RWPE1 (cell line): ENCODE measurements at places on chromosomes 7 and 10.

DNA sequence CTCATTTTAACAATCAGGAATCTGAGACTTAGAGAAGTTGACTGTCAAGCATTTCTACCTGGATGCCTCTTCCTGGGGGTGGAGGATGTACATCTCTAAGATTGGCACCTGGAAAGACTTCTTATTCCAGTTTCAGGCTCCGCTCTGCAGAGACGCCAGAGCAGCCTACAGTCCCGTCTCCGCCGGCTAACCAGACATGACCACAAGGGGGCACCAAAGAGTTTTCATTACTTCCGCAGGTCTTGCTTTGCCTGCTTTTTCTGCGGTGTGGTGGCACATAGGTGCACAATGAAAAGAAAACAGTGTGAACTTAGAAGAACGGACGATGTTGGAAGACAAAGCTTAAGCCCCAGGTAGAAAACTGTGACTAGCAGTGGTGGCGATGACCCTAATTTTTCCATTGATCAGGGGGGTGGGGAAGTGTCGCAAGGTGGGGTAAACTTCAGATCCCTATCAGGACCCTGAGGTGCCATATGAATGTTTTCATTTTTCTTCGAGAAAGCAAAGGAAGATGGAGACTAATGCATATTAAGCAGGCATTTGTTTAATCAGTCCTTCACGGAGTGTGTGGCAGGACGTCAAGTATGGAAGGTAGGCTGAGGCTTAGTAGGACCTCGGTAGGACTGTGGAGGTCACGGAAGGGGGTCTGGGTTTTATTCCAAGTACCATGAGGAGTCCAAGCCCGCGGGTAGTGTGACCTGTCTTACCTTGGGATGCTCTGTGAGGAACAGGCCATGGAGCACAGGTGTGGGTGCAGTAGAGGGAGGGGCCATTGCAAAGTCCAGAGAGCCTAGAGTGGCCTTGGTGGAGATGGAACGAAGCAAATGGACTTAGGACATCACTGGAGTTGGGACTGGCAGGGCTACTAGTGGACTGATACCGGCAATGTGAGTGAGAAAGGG lies 60.1 kb upstream of the SORCS3 start:
- DNase-seq: peak; percentile 71

GRCh38 chr10:119687192-119688032 lies 36.2 kb downstream of the BAG3 start:
- DNase-seq: no peak

DNA sequence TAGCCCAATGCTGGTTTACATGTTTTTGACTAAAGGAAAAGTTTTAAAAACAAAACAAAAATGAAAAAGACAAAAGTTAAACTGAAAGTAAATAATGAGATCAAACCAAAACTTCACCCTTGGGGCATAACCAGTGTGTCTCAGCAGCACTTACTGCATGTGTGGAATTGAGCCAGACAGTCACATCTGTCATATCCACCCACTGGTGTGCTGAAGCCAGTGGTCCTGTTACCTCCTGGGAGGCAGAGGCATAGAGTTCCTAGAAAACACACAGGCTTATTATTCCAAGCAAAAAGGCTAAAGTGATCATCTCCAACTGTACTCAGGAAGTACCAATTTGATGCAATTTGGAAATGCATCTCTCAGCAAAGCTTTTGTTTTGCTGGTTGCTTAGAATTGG lies 40.4 kb downstream of the ASAH2 start:
- DNase-seq: no peak

DNA sequence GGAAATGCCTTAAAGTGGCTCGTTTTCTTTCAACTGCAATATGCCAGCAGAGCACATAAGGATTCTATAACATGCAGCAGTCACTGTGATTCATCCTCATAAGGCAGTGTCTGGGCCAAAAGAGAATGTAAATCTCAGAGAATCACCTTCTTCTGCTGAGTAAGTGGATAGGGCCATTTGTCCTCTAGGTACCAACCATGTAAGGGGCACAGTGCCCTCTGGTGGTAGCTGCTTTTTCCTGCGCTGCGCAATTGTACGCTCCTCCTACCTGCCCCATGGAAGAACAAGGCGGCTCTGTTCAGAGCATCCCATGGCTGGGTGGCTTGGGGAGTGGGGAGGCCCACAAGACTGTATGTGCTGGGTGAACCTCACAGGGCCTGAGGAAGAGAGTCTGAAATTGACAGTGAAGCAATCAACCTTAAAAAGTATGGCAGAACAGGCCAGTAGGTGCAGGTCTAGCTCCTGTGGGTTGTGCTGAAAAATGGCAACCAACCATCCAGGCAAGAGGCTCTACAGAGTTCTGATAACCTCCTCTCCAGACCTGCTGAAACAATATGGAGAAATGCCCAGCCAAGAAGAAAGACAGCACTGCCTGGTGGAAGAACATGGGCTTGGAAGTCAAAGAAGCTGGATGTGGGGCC lies 78.6 kb upstream of the C10orf90 start:
- DNase-seq: peak; percentile 66

- peak; percentile 81 for DNase-seq
Measured at GRCh38 chr10:74153123-74153522, 2.1 kb downstream of the ADK start.
